Keratinocyte (primary cell): ENCODE measurements at places on chromosomes 7 and 10. TPM values are rescaled to one million over a fixed set of nuclear protein-coding genes. Genes with fewer than 3 reads are reported as not detected.

DNA sequence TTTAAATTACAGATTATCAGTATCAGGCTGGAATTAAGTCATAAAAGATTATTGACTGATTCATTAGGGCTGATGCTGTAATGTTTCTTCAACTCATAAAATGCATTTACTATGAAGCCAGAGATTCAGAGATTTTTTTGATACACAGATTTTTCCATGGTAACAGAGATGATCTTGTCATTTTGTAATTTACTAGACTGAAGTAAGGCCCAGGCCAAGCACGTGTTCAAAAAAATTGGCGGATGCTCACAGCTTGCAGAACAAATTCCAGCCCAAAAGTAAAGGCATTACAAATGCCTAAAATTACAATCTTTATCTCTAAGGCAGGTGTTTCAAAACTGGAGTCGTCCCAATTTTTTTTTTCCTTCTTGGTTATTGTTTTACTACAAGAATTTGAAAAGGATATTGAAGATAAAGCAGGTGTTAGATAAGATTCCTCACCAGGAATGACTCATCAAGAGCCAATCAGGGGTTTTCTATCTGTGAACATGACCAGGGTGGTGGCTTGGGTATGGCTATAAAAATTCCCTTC, 78.4 kb upstream of the MEOX2 start:
- no peak for DNase-seq

GRCh38 chr7:8362723-8363369, 70.6 kb upstream of the NXPH1 start:
- DNase-seq = no peak

DNA sequence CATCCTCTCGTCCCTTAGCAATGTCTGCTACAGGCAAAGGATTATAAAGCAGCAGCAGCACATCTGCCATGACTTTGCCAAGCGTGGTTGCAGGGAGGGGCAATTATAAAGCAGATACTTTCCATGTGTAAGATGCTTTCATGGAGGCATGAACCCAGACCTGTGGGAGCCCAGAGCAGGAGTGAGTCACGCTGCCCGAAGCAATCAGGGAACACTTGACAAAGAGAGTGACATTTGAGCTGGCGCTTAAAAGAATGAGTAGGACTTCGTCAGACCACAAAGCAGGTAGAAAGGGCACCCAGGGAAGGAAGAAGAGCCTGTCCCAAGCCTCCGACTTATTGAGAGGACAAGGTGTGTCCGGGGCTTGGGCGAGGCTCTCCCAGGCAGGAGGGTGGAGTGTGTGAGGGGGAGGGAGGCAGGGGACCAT, 147.2 kb downstream of the MYOF start:
- peak; percentile 93 for DNase-seq

GRCh38 chr10:77710759-77711682, 73.4 kb upstream of the KCNMA1 start:
- no peak for DNase-seq

DNA sequence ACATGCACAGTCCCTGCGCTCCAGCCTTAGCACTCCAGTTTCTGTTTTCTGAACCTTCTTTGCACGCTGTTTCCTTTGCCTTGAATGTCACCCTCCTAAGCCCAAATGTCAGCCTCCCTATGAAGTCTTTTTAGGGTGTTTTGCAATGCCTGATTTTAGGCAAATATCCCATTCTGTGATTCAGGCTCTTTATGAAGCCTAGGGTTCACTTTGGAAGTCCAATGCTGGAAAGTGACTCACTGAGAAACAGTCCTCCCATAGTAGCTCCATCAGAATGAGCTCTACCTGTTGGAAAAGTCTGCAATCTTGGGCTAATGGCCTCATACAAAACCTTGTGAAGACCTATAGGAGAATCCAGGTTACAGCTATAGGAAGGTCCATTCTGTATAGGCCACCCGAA, 5.3 kb downstream of the LAMB4 start:
- DNase-seq = no peak

- DNase-seq = no peak
These were observed 146.5 kb downstream of the SFMBT2 start for GRCh38 chr10:7264313-7264756.

Gene PDE6C
- polyA plus RNA-seq = not detected in 3 replicates

GRCh38 chr10:28570598-28570997, 37.7 kb downstream of the WAC start:
- no peak for DNase-seq

DNA sequence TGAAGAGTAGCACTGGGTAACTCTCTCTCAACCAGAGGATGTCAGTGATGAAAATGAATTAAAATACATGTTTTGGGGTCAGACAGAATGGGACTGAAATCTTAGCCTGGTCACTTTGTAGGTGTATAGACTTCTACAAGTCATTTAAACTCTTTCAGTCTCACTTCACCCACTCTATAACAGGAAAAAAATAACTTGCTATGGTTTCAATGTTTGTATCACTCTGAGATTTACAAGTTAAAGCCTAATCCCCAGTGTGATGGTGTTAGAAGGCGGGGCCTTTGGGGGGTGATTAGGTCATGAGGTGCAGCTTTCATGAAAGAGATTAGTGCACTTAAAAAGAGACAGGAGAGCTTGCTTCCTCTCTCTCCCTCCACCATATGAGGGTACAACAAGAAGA, 134.8 kb downstream of the INHBA start:
- no peak for DNase-seq

Gene CFAP43
- polyA plus RNA-seq = 0.20 to 0.26 TPM (median 0.25 TPM) in 3 replicates

Gene WDR37
- polyA plus RNA-seq = 13.1 to 22.8 TPM (median 16.0 TPM) in 3 replicates

Gene COL1A2
- polyA plus RNA-seq = 0.13 to 0.16 TPM (median 0.14 TPM) in 3 replicates

- no peak for DNase-seq
These were observed 15.2 kb downstream of the YKT6 start for GRCh38 chr7:44216019-44216418.

DNA sequence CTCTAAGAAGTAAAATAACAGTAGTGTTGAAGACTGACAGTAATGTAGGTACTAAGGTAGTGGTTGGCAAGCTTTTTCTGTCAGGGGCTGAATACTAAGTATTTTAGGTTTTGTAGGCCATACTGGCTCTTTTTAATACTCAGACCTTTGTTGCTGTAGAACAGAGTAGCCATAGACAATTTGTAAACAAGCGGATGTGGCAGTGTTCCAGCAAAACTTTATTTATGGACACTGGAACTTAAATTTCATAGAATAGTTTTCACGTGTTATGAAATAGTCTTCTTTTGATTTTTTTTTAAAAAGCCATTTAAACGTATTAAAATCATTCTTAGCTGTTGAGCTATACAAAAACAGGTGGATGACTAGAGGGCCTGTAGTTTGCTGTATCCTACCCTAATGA, 121.2 kb downstream of the MLLT10 start:
- no peak for DNase-seq
